Fibroblast of lung (primary cell): ENCODE measurements at places on chromosomes 3 and 15. TPM values are rescaled to one million over a fixed set of nuclear protein-coding genes. Genes with fewer than 3 reads are reported as not detected.

ATP2B2 gene
- not detected in 2 replicates for total RNA-seq

IGSF10 gene
- 45.9 and 55.0 TPM in 2 replicates for total RNA-seq

TEX55 gene
- total RNA-seq: not detected in 2 replicates

SAMMSON gene
- under 0.01 TPM in 2 replicates for total RNA-seq

LPCAT4 gene
- 6.2 and 6.3 TPM in 2 replicates for total RNA-seq

DNA sequence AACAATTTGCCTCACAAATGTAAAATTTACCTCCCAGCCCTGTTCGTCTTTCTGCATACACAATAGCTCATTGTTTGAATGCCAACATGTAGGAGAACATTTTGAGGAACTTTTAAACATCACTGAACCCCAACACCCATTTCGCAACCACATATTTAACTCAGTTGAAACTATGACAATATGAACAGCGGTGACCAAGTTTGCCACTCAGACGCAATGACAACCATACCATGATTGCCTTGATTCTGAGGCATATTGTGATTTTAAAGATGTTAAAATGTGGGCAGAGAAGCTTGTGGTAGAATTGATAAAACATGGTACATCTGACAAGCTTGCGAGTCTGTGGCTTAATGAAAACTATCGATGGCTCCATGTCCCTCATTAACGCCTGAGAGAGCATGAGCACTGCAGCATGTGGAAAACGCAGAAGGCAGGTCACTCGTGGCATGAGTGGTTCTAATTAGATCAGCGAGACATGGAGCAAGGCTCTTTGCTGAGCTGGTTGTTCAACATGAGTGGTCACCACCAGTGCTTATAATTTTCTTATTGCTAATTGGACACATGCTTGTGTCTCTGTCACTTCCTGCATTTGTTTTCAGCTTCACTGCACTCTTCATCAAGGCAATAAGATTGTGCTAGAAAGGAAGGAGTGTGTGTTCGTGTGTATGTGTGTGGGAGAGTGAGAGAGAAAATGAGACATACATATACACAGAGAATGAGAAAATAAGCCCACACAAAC is 116.8 kb downstream of the CHST2 start:
- H3K27ac ChIP-seq: no peak overlapping the region
- DNase-seq: no peak
- H3K4me1 ChIP-seq: no peaks in the 10 kb centered on the region

- H3K4me3 ChIP-seq: no peak overlapping the region
- H3K4me1 ChIP-seq: no peaks in the 10 kb centered on the region
- no peaks in the 10 kb centered on the region for H3K36me3 ChIP-seq
- no peak overlapping the region for H3K27ac ChIP-seq
- no peaks in the 10 kb centered on the region for H3K27me3 ChIP-seq
Measured at GRCh38 chr3:139928708-139929505, 6.1 kb upstream of the CLSTN2 start.

- no peak overlapping the region for H3K27ac ChIP-seq
- no peak overlapping the region for H3K4me3 ChIP-seq
- H3K4me1 ChIP-seq: no peaks in the 10 kb centered on the region
- peak; percentile 31 for DNase-seq
- H3K27me3 ChIP-seq: no peaks in the 10 kb centered on the region
- H3K36me3 ChIP-seq: no peaks in the 10 kb centered on the region
Measured at GRCh38 chr3:178966299-178967176, 105.1 kb downstream of the ZMAT3 start.

- H3K27me3 ChIP-seq: no peaks in the 10 kb centered on the region
- no peak overlapping the region for H3K4me3 ChIP-seq
- H3K4me1 ChIP-seq: no peaks in the 10 kb centered on the region
- H3K27ac ChIP-seq: no peak overlapping the region
- DNase-seq: peak; percentile 17
- H3K36me3 ChIP-seq: no peaks in the 10 kb centered on the region
Measured at GRCh38 chr3:25259871-25260270, 168.2 kb upstream of the RARB start.

GRCh38 chr3:189883113-189883753 is 237.5 kb downstream of the P3H2 start:
- H3K27me3 ChIP-seq: no peaks in the 10 kb centered on the region
- H3K4me3 ChIP-seq: no peak overlapping the region
- H3K27ac ChIP-seq: no peak overlapping the region
- H3K4me1 ChIP-seq: no peaks in the 10 kb centered on the region
- no peak for DNase-seq

GRCh38 chr3:125165189-125165947 is 47.2 kb downstream of the SLC12A8 start:
- H3K4me3 ChIP-seq: no peak overlapping the region
- no peaks in the 10 kb centered on the region for H3K27me3 ChIP-seq
- DNase-seq: peak; percentile 52
- H3K36me3 ChIP-seq: no peaks in the 10 kb centered on the region
- H3K27ac ChIP-seq: no peak overlapping the region

- no peak overlapping the region for H3K27ac ChIP-seq
- H3K4me1 ChIP-seq: no peaks in the 10 kb centered on the region
- no peaks in the 10 kb centered on the region for H3K36me3 ChIP-seq
Measured at GRCh38 chr3:32662647-32663046, 22.3 kb upstream of the CNOT10 start.

DNA sequence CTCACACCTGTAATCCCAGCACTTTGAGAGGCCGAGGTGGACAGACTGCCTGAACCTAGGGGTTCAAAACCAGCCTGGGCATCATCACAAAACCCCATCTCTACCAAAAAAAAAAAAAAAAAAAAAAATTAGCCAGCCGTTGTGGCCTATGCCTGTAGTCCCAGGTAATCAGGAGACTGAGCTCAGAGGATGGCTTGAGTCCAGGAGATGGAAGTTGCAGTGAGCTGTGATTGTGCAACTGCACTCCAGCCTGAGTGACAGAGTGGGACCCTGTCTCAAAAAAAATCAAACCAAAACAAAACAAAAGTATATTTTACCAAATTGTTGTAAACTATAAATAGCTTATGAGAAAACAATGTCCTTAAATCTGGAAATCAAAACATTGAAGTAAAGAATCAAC is 34.7 kb upstream of the UBP1 start:
- no peaks in the 10 kb centered on the region for H3K36me3 ChIP-seq
- no peak for DNase-seq
- no peaks in the 10 kb centered on the region for H3K27me3 ChIP-seq

DNA sequence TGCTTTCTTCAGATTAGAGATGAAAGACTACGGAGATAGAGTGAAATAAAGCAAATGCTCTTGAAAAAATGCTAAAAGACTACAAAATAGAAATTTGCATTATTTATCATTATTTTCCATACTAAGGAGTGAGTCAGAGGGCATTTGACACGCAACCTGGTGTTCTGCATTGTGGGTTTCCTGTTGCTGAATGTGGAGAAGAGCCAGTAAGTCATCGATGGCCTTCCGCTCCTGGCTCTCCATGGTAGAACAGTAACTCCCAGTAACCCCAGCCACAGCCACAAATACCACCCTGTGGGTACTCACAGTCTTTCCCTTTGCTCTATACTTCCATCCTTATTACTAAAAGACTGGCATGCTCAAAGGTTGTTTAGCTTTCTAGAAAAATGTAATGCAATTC is 61.5 kb downstream of the CGGBP1 start:
- H3K4me3 ChIP-seq: no peak overlapping the region
- no peaks in the 10 kb centered on the region for H3K4me1 ChIP-seq
- H3K36me3 ChIP-seq: no peaks in the 10 kb centered on the region
- H3K27ac ChIP-seq: no peak overlapping the region
- peak; percentile 10 for DNase-seq
- no peaks in the 10 kb centered on the region for H3K27me3 ChIP-seq

GRCh38 chr3:159637883-159638542 is 350.6 kb upstream of the IL12A start:
- no peaks in the 10 kb centered on the region for H3K36me3 ChIP-seq
- H3K27me3 ChIP-seq: no peaks in the 10 kb centered on the region
- no peak overlapping the region for H3K4me3 ChIP-seq
- DNase-seq: peak; percentile 53
- H3K27ac ChIP-seq: no peak overlapping the region

DNA sequence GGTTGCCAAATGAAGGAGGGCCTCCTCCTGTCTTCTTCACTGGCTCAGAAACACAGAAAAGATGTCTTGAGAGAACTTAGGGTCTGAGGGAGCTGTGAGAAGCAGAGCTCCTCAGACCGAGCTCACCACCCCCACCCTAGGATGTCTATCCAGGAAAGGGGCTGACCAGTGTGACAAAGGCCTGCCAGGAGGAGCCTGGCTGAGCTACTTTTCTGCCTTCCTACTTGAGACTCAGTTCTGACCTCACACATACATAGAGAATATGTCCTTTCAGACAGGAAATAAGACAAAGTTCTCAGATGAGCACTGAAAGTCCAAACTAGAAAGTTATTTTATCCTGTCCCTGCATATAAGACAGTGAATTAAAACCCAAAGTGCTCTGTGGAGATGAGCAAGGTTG is 54.5 kb downstream of the KIF9 start:
- DNase-seq: no peak
- H3K36me3 ChIP-seq: no peaks in the 10 kb centered on the region
- no peaks in the 10 kb centered on the region for H3K27me3 ChIP-seq
- no peak overlapping the region for H3K27ac ChIP-seq

DNA sequence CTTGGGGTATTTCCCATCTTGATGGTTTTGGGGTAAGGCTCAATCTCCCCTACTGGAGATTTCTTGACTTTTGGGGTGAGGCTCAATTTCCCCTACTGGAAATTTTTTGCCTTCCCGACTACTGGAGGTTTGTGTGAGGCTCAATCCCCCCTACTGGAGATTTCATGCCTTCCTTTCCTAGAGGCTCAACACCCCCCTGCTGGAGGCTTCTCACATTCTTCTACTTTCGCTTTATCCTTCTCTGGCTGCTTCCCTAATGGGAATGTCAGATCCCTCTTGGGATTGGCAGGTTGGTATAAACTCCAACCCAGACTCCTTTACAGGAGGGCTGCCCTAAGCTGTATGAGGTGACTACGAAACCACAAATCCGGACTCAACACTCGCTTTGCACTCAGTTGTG is 49.2 kb downstream of the KATNBL1 start:
- H3K27ac ChIP-seq: no peak overlapping the region
- no peaks in the 10 kb centered on the region for H3K27me3 ChIP-seq
- H3K4me1 ChIP-seq: no peaks in the 10 kb centered on the region
- H3K36me3 ChIP-seq: peaks cover 4% of the 10 kb centered on the region
- H3K4me3 ChIP-seq: no peak overlapping the region

DNA sequence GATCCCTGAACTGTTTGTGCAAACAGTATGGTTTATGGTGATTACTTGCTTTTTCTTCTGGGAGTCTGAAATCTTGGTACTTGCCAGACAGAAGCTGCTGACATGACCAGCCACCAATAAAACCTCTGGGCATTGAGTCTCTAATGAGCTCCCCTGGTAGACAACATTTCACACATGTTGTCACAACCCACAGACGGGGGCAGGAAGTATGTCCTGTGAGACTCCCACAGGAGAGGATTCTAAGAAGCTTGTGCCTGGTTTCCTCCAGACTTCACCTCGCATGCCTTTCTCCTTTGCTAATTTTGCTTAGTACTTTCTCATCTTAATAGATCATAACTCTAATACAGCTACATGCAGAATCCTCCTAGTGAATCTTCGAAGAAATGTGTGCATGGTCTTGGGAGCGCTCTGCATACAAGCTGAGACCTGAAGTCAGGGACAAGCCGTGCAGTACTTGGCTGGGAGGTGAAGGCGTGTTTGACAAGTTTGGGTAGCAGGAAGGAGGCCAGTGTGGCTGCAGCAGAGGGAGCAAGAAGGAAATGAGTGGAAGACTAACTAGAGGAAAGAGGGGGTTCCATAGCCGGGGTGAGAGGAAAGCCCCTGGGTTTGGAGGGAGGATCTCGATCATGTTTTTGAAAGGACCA is 49.0 kb downstream of the B3GNT5 start:
- no peaks in the 10 kb centered on the region for H3K36me3 ChIP-seq
- peak; percentile 25 for DNase-seq
- no peak overlapping the region for H3K4me3 ChIP-seq

- no peaks in the 10 kb centered on the region for H3K36me3 ChIP-seq
- DNase-seq: no peak
- H3K27ac ChIP-seq: no peak overlapping the region
- H3K4me1 ChIP-seq: no peaks in the 10 kb centered on the region
- H3K27me3 ChIP-seq: no peaks in the 10 kb centered on the region
Measured at GRCh38 chr3:95352471-95352870, 1289.6 kb downstream of the NSUN3 start.

DNA sequence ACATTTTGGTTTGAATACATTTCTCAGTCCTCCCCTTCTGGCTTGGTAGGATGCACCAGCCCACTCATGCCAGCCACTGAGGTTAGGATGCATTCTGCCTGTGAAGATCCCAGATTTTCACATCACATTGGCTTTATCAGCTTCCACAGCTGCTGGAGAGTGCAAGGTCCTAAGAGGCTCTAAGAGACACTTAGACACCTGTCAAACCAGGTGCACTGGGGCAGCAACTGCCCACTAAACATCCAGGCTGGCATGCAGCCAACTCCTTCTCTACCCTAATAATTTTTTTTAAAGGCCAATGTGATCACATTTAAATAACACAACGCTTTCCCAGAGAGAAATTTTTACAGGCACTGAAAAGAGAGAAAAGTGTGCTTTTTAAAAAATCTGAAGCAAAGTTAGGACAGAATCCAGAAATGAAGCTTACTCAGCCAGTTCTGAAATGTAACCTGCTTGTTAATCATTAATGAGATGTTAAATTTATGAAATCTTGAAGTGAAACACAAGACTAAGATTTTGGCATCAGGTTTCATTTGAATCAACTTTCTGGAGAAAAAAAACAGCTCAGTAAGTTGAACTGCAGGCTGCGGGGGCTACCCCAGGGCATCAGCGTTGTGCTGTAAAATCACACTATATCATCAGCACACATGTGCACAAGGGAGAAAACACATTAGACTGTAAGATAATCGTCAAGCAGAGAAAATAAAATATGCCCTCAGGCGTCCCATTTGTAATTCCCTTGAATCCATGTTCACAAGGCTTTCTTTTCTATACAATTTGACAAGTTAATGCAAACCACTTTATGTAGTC is 312.9 kb downstream of the ZBBX start:
- no peaks in the 10 kb centered on the region for H3K27me3 ChIP-seq
- no peaks in the 10 kb centered on the region for H3K36me3 ChIP-seq
- H3K4me3 ChIP-seq: no peak overlapping the region
- H3K27ac ChIP-seq: no peak overlapping the region
- H3K4me1 ChIP-seq: no peaks in the 10 kb centered on the region

GRCh38 chr15:48667701-48668100 is 22.2 kb upstream of the FBN1 start:
- H3K4me1 ChIP-seq: peaks cover 3% of the 10 kb centered on the region
- no peak overlapping the region for H3K27ac ChIP-seq
- H3K27me3 ChIP-seq: no peaks in the 10 kb centered on the region
- no peak overlapping the region for H3K4me3 ChIP-seq

DNA sequence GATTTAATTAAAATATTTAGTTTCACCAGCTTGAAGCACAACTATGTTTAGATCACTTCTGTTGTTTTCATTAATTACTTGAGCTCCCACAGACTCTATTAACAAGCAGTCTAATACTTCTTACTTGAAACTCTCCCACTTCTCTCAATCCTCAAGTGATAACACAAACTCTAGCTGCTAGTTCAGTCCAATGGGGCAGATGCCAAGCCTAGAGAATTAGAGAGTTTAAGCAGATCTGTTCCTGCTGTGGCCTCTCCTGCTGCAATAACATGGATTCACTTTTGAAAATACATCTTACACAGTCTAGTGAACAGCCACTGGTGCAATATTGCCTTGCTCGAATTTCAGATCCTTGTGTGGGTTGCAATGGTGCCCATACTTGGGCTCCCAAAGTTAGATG is 566.4 kb upstream of the SGO1 start:
- no peak for DNase-seq
- no peak overlapping the region for H3K27ac ChIP-seq
- no peaks in the 10 kb centered on the region for H3K36me3 ChIP-seq
- no peaks in the 10 kb centered on the region for H3K4me1 ChIP-seq
- H3K27me3 ChIP-seq: no peaks in the 10 kb centered on the region
